Activated T-cell treated with anti-CD3 and anti-CD28 coated beads, Interleukin-2, amount 50 U/mL, for 24 hours (primary cell): ENCODE measurements at places on chromosomes 1 and 21.

GRCh38 chr1:29084196-29084521 is 39.5 kb downstream of the TMEM200B start:
- no peak for DNase-seq

DNA sequence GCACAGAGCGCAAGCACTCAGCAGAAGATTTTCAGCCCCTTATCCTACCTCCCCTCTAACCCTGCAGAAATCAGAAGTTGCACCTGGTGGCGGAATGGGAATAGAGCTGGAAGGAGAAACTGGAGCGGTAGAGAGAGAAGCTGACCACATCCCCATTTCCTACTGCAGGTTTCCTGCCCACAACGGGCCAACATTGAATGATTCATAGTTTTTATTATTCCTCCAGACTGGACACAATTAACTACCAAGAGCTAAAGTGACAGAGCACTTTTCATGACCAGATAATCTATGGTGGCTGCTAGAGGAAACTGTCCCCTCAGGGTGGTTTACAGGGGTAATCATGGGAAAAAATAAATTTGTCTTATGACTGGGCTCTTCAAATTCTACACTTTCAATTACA is 21.3 kb upstream of the LRRC8D start:
- no peak for DNase-seq

DNA sequence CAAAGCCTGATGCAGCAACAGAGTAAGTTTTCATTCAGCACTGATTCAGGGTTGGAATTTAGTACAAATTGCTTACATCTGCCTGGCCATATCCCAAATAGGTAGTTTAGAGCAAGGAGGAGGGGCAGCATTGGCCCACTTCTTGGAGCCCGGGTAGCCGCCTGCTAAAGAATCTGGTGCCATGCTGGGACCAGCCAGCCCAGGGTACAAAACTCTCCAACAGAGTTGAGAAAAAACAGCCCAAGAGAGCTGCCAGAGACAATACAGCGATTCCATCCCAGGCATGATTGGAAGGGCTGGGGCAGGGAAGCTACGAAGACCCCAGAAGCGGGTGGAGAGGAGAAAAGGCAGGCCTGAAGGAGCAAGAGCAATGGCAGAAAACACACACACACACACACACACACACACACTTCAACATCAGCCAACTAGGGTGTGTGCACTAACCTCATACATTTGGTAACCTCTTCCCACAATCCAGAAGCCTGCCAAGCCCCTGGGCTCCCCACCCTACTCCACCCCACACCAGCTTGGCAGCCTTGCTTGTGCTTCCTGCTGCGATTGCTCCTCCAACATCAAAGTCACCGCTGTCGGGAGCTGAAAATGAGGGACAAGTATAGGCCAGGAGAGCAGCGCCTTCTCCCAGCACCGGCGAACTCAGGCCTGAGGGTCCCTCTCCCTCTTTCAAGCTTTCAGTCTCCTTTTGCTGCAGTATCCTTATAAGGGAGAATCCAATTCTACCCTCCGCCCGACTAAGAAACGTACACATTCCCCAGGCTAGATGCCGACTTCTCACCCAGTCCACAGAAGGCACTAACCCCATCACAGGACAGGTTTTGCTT is 1.2 kb downstream of the PIK3C2B start:
- DNase-seq, result peak; percentile 56

DNA sequence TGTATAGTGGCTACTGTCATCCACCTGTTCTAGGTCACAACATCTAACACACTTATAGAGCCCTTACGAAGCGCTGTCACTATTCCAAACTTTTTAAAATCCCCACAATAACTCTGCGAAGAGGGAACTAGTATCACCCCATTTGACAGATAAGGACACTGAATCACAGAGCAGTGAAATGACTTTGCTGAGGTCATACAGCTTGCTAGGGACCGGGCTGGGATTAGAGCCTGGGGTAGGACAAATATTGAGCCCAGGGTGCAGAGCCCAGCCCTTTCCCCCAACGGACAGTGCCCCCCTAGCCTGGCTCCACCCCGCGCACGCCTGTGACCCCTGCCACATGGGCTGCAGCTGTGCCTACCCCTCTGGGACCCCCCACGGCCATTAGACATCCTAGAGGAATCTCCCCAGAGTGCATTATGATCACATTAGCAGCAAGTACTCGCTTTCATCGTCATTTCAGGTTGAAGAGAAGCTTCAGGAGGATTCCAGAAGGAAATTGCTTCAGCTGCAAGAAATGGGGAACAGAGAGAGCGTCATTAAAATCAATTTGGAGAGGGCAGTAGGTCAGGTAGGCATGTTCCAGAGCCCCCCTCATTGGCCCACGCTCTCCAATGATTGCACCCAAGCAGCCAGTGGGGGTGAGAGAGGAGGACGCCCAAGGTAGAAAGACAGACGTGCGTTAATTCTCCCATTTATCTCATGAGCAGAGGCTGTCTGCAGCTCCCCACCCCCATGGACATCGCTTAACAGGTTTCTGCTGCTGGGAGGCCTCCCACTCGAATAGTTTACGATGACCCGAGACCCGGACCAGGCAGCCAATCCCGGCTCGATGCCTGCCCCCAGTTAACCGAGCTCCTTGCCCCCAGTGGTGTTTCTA is 77.2 kb downstream of the FHAD1 start:
- DNase-seq, result no peak

GRCh38 chr1:201191653-201192260 is 1.1 kb downstream of the IGFN1 start:
- DNase-seq, result peak; percentile 42
